Muscle of leg (tissue), 16 donors: ENCODE measurements at places on chromosomes 6 and 20. TPM values are rescaled to one million over a fixed set of nuclear protein-coding genes. Genes with fewer than 3 reads are reported as not detected.
A peak's percentile ranks its signal among the peaks of the same experiment; 100 is the strongest.

- peak; percentile 46 for DNase-seq
These were observed 374.1 kb upstream of the SULF2 start for GRCh38 chr20:48159145-48160008.

The CST4 gene
- not detected for total RNA-seq

GRCh38 chr20:37670351-37670791 is 23.5 kb upstream of the CTNNBL1 start:
- DNase-seq, result peak; percentile 46

DNA sequence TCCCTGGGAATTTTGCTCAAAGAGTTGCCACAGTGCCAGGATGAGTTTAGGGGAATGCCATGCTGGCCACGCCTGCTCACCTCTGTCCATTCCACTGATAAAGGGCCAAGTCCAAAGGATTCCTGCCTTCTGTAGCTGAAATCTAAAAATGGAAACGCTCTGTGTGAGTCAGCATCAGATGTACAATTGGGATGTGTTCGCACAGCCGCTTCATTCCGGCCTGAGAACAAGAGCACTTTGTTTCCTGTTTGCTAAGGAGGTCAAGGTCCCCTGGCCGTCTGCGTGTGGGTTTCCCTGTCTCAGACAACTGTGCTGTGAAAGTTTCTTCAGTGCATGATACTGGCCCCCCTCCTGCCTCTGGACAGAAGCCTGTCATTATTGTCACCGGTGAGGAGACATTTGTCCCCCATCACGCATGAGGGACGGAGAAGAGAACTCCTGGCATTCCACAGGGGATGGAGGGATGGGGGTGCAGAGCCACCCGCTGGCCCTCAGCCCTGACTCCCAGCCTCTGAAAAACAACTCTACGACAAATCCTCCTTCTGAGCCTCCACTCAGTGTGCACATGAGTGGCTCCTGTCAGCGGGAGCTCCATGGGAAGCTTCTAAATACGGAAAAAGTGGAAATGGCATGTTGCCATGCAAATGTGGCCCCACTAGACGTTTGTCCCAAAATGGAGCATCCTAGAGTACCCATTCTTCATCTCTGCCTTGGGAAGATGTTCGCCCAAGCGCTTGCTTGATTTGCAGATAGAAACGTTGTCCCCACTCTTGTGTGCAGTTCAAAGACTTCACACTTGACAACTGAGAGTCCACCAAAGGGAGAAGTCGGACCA is 143.5 kb upstream of the AFDN start:
- peak; percentile 89 for DNase-seq

The SYCP2L gene
- 2.6 TPM for total RNA-seq

GRCh38 chr6:41518118-41518517 is 28.1 kb upstream of the FOXP4 start:
- DNase-seq, result no peak

The DEF6 gene
- total RNA-seq, result 6.1 TPM

The TEAD3 gene
- total RNA-seq, result 20.6 TPM

The RSPO4 gene
- not detected for total RNA-seq

GRCh38 chr20:52259295-52259694 is 67.7 kb upstream of the ZFP64 start:
- no peak for DNase-seq

The ANKRD66 gene
- 0.66 TPM for total RNA-seq

DNA sequence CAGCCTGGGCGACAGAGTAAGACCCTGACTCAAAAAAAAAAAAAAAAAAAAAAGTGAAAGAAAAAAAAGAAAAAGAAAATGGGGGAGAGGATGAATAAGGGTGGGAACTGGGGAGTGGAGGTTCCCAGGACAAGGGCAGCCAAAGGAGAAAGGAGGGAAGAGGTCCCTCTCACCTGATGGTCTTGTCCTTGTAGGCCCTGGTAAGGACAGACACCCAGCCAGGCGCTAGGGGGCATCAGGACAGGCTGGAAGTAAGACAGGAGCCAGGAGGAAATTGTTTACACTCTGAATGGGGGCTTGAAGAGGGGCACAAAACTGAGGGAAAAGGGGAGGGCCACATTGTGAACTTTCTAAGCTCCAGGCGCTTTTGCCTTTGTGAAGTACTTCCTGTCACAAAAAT is 2.3 kb upstream of the ALDH5A1 start:
- DNase-seq, result peak; percentile 10

The C20orf141 gene
- total RNA-seq, result not detected

The C4B gene
- total RNA-seq, result 15.6 TPM

DNA sequence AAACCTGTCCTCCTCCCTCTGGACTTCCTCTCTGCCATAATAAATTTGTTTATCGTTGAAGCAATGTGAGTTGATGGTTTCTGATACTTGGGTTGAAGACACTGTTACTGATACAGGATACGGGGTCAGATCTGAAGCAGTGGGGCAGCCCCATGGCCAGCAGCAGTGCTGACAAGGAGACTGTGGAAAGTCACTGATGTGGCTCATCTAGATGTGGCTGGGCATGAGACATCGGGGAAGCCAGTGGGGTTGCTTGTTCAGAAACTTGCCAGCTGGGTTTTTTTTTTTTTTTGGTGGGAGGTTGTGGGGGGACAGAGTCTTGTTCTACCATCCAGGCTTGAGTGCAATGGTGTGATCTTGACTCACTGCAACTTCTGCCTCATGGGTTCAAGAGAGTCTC is 2.6 kb upstream of the BPI start:
- DNase-seq, result no peak

GRCh38 chr6:126030045-126030444 is 43.7 kb downstream of the TRMT11 start:
- no peak for DNase-seq

- DNase-seq, result no peak
These were observed 10.7 kb downstream of the PTPRA start for GRCh38 chr20:2883726-2884637.

The CDSN gene
- not detected for total RNA-seq

DNA sequence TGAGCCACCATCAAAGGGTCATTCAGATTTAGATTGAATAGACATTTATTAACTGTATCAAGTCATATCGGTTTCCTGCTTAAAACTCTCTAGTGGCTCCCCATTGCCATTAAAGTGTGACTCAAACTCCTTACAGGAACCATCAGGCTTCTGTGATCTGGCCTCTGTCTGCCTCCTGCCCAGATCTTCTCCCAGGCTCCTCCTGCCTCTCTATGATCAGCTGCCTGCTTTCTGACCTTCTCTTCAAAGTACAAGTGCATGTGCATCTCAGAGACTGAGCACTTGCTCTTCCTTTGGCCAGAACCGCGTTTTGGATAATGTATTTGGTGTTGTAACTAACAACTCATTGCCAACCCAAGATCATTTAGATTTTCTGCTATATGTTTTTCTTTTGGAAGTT is 52.7 kb downstream of the IL20RA start:
- DNase-seq, result no peak

DNA sequence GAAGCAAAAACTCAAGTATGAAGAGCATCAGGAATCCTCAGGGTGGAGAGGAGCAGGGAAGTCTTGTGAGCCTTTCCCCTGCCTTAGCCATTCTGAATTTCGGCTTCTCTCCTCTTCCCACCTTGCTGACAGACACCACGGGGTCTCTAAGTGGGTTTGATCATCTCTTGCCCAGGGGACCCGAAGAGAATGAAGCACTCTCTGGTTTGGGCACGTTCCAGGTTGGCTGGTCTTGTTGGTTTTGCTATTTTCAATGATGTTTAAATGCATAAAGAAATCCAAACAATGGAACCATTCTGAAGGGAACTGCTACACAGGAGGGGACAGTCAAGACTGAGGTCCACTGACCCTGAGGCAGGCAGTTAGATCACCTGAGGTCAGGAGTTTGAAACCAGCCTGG is 131.7 kb downstream of the PXDC1 start:
- no peak for DNase-seq

The CYP21A2 gene
- total RNA-seq, result 0.04 TPM

GRCh38 chr20:47620808-47621805 is 119.4 kb downstream of the NCOA3 start:
- peak; percentile 81 for DNase-seq

- DNase-seq, result peak; percentile 44
These were observed 333.6 kb downstream of the BTBD9 start for GRCh38 chr6:38305995-38306681.
